ENCODE measurements at places on chromosomes 3 and 15.

DNA sequence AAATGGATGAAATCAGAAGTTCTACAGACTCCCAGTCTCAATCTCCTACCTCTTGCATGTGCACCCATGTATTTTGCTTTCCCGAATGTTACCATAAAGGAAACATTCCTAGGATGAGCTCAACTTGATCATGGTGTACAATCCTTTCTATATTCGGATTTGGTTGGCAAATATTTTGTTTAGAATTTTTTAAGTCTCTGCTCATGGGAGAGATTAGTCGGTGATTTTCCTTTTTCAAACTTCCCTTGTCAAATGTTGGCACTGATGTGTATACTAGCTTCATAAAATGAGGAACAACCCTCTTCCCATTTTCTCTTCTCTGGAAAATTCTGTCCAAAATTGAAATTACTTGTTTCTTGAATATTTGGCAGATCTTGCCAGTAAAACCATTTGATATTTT lies 317.6 kb upstream of the RASGRP1 start:
- no peak for DNase-seq

DNA sequence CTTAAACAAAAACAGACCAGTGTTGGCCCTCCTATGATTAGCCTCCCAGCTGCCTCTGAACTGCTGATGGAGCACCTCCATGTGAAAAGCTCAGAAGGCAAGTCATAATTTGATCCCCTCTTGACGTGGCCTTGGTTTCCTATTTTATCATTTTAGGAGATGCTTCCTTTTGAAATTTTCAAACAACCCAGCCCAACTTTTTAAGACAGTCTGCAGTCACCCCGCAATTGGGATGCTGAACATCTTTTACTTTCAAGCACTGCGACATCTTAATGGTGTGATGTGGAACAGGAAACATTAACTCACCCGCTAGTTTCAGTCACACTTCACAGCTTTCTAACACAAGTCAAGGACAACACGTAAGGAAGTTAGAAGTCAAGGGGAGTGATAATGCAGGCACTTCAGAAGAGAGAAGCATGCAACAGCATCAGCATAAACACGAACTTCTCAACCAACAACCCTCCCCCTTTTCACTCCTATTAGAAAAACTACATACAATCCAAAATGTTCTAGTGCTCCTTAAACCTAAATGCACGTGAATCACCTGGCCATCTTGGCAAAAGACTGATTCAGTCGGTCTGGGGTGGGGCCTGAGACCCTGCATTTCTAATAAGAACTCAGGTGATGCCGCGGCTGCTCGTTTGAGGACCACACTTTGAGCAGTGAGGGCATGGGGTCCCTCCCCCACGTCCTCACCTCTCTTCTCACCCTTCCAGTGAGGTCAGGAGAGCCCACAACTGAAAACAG lies 161.5 kb downstream of the FOXP1 start:
- DNase-seq = no peak

- no peak for DNase-seq
These were observed 144.3 kb downstream of the ERC2 start for GRCh38 chr3:56323986-56324420.

DNA sequence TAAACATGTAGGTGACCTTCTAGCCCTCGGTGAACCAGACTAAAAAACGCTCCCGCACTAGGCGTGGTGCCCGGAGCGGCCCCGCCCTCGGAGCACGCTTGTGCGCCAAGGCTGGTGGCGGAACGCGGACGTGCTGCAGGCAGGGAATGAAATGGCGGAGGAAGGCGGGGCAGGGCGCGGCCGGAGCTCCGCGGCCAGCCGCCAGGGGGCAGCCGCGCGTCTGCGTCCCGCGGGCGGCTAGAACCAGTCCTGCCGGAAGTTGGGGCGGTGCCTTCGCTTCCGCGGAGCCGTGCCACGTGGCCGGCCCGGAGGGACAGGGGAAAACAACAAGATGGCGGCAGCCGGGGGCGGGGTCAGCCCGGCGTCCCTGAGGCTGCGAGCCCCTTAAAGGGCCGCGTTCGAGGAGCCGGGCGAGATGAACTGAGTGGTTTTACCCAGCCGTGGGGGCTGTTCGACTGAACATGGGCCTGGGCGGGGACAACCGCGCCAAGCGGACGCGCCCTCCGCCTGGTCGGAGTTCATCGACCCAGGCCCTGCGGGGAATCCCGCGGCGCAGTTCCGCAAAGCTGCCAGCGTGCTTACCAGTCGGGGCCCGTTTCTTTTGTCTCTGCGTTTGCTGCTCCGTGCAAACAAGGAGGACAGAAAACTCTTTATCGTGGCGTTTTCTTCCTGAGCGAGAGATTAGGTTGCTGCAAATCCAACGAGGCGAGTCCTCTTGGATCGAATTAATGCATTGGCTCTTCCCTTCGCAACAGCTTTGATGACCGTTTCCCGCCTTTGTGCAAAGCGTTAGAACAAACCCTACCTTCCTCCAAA lies 90.9 kb upstream of the CHD2 start:
- DNase-seq = peak; percentile 96

GRCh38 chr15:42066764-42067415 lies 27.5 kb downstream of the PLA2G4D start:
- no peak for DNase-seq

GRCh38 chr15:53758412-53758811 lies 1.1 kb downstream of the WDR72 start:
- DNase-seq = no peak

- DNase-seq = no peak
These were observed 103.1 kb upstream of the PTX3 start for GRCh38 chr3:157333551-157333991.

DNA sequence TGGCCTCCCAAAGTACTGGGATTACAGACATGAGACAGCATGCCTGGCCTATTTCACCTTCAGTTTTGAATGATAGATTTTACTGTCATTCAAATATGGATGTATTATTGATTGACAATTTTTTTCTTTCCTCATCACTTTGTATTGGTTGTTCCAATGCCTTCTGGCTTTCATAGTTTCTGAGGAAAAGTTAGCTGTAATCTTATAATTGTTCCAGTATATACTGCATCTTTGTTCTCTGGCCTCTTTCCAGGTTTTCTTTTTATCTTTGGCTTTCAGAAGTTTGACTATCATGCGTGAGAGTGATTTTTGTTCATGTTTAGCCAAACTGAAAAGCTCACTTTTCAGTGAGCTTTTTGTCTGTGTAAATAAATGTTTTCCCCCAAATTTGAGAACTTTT lies 157.1 kb downstream of the RSRC1 start:
- DNase-seq = no peak

DNA sequence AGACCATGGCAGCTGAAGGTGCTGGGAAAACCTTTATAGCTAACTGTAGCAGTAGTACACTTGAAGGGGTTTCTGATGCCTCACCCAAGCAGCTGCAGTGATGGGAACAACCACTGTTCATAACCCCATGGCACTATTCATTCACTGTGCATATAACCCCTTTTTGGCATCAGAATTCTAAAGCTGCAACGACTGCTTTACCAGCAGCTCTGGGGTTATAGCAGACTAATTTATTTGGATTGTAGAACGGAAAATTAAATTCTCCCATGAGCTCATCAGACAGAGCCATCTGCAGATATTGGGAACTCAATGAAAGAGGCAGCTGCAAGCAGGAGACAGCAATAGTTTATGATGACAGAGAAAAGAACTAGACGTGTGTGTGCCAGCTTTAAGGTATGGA lies 28.6 kb downstream of the TFDP2 start:
- no peak for DNase-seq

GRCh38 chr3:108548304-108548703 lies 37.9 kb upstream of the MYH15 start:
- DNase-seq = no peak

GRCh38 chr3:141996437-141996836 lies 120.0 kb downstream of the ATP1B3 start:
- DNase-seq = no peak

GRCh38 chr15:81031203-81031602 lies 30.5 kb downstream of the TLNRD1 start:
- no peak for DNase-seq

DNA sequence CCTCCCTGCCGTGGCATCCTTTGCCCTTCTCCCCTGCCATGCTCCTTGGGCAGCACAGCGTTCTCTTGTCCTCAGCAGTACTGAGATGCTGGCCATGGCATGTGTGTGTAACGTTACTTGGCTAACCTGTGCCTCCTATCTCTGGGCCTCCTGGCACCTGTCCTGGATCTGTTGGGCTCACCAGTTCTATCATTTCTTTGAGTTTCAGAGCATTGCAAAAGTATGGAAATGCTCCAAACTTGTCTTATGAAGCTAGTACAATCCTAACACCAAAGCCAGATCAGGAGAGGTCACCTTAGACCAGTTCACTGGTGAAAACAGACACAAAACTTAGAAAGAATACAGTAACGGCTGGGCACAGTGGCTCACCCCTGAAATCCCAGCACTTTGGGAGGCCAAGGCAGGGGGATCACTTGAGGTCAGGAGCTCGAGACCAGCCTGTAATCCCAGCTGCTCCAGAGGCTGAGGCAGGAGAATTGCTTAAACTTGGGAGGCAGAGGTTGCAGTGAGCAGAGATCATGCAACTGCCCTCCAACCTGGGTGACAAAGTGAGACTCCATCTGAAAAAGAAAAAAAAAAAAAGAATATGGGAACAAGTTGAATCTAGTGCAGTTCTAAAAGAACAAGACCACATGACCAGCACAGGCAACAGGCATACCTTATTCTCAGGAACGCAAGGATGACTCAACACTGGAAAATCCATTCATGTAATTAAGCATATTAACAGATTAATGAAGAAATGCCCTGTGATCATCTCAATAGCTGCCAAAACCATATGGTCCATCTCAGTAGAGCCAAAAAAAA lies 62.4 kb upstream of the TRPM1 start:
- DNase-seq = no peak

DNA sequence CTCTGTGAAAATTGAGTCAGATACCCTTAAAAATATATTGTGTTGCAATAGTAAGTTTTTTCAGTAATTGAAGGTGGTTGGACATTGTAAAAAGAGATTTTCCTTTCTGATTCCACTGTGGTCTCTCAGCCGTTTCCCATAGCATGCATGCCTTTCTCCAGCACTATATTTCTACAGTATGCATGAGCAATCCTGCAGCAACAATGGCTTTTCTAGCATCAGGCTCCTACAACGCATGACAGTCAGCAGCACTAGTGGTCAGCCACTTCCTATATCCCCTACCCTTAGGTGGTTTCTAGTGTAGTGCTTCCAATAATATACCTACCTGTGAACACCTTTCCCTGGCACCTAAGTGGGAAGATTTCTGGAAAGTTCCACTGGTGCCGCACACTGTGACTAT lies 55.4 kb upstream of the SNRPN start:
- no peak for DNase-seq

DNA sequence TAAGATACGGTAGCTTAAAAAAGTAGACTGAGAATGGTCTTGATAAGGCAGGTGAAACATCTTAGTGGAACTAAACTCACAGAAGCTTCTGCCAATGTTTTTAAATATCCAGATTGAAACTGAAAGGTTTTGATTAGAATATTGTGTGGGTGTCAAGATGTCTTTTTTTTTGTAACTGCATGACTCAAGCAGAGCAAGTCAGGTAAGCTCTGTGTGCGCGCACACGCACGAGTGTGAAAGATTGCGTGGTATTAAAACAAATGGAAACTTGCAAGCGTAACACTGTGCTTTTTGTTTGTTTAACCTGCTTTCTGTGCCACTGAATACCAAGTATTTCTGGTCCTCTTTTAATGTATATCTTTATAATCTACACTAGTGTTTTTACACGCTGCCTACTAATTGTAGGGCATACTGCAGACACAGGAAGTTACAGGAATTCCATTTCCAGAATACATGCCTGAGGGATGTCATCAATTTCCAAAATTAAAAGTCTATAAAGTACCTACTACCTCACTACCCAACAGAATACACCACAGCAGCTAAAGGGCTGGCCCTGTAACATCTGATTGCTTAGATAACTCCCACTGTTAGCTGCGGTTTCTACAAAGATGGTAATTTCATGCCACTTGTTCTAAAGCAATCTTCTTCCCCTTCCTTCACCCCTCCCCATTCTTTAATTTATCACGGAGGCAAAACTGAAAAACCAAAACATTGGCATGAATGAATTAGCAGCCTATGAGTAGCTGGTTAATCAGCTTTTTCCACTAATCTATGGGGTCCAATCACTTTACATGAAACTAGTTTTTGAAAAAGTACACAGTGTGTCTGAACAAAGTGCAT lies 472.8 kb downstream of the SHQ1 start:
- no peak for DNase-seq

- no peak for DNase-seq
These were observed at the start of gene C3orf22 for GRCh38 chr3:126558336-126559071. Gene C3orf22, minus strand, starts transcription at chr3:126558932. Its CDS starts 5,542 bp downstream, at chr3:126553390.

- no peak for DNase-seq
These were observed 32.9 kb upstream of the ALPK3 start for GRCh38 chr15:84784262-84784661.

DNA sequence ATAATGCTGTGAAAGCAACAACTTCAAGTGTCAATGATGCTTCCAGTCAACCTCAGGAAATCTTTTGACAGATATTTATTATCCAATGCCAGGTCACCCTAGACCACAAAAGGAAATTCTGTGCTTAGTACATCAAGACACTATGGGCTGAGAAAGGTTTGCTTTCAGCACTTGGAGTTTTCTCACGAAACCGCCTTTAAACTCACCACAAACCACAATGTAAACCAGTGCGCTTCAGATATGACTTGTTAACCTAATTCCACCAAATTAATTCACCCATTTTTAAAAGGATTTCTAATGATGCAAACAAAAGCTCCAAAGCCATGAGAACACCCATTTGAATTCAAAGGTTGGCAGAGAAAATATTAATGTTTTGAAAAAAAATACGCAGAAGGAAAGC lies 292.9 kb upstream of the NR2F2 start:
- no peak for DNase-seq

- no peak for DNase-seq
These were observed 514 bp downstream of the PLS1 start for GRCh38 chr3:142596726-142597088.

DNA sequence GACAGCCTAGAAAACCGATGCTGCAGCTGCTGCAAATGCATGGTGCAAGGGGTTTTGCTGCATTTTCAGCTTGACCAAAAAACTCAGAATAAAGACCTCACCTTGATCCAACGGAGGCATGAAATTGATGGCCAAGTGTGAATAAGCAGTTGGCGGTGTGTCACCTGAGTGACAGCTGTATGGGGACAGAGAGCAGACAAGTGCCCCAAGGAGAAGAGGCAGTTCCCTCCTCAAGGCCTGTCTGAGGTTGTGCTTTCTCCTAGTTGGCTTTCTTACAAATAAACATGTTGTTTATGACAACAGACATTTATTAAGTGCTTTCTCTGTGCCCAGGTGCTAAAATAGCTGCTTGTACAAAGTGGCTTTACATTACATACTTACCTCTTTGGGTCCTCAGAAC lies 10.3 kb downstream of the PGPEP1L start:
- no peak for DNase-seq

GRCh38 chr15:47352217-47352616 lies 365.1 kb upstream of the SEMA6D start:
- no peak for DNase-seq

GRCh38 chr3:44554626-44555592 lies at the start of gene ZKSCAN7:
Gene ZKSCAN7, plus strand, starts transcription at chr3:44555193. Its CDS starts 1,855 bp downstream, at chr3:44557048.
- no peak for DNase-seq

- no peak for DNase-seq
These were observed 75.8 kb downstream of the FBN1 start for GRCh38 chr15:48569591-48570302.

- no peak for DNase-seq
These were observed 14.4 kb downstream of the AGTR1 start for GRCh38 chr3:148711981-148712666.

GRCh38 chr3:157501863-157502262 lies 1.4 kb downstream of the VEPH1 start:
- no peak for DNase-seq

- no peak for DNase-seq
These were observed 156.6 kb downstream of the RPLP1 start for GRCh38 chr15:69609176-69609575.

- no peak for DNase-seq
These were observed 44.2 kb upstream of the ACP3 start for GRCh38 chr3:132273036-132273435.

- DNase-seq = no peak
These were observed 357.4 kb downstream of the RORA start for GRCh38 chr15:60871731-60872130.

Data from tibial nerve (tissue), 4 donors.